ENCODE measurements at places on chromosomes 7 and 10. TPM values are rescaled to one million over a fixed set of nuclear protein-coding genes. Genes with fewer than 3 reads are reported as not detected.

- no peak for DNase-seq
These were observed 27.1 kb upstream of the ZNF107 start for GRCh38 chr7:64638822-64639221.

The PAX4 gene
- total RNA-seq, result not detected

DNA sequence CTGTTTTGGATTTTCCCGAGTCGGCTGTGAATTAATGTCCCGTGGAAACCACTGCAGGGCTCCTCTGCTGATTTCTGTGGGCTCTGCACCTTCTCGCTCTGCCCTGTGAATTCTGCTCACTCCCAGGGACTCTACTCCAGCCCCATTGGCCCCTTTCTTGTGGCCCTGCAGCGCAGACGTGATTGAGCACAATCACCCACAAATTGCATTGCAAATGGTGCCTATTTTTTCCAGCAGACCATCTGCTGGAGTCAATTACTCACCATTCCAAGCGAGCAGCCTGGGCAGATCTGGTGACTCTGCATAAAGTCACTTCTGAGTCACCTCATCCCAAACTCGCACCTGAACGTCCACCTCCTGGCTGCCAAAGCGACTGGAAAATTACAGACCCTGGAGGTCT lies 235.8 kb downstream of the PAXIP1 start:
- no peak for DNase-seq

The ZC3HAV1 gene
- total RNA-seq, result 169 TPM

DNA sequence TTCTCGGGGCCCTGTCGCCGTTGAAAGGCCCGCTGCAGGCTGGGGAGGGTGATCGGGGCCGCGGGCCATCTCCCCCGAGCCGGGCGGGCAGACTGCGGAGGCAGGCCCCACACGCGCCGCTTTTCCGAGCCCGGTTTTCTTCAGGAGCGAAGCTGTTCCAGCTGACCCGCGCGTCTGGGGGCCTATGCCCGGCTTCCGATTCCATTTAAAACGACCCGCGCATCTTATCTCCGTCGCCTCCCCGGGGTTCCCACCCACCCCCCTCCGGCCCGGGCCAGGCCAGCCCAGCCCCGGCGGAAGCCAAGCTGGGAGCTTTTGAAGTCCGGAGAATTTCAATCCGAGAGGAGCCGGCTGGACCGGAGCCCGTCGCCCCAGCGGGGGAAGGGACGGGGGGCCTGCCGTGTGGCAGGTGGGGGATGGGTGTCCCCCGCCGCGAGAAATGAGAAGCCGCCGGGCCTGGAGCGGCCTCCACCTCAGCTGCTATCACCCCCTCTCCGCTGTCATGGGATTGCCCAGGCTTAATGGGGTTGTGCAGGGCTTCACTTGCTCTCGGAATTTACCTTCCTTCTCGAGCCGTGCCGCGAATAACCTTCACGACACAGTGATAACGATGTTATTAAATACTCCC lies 3.1 kb upstream of the EVX1 start:
- DNase-seq, result no peak

Data from CD4-positive, alpha-beta T cell (primary cell).